ENCODE measurements at places on chromosomes 5 and 9.

DNA sequence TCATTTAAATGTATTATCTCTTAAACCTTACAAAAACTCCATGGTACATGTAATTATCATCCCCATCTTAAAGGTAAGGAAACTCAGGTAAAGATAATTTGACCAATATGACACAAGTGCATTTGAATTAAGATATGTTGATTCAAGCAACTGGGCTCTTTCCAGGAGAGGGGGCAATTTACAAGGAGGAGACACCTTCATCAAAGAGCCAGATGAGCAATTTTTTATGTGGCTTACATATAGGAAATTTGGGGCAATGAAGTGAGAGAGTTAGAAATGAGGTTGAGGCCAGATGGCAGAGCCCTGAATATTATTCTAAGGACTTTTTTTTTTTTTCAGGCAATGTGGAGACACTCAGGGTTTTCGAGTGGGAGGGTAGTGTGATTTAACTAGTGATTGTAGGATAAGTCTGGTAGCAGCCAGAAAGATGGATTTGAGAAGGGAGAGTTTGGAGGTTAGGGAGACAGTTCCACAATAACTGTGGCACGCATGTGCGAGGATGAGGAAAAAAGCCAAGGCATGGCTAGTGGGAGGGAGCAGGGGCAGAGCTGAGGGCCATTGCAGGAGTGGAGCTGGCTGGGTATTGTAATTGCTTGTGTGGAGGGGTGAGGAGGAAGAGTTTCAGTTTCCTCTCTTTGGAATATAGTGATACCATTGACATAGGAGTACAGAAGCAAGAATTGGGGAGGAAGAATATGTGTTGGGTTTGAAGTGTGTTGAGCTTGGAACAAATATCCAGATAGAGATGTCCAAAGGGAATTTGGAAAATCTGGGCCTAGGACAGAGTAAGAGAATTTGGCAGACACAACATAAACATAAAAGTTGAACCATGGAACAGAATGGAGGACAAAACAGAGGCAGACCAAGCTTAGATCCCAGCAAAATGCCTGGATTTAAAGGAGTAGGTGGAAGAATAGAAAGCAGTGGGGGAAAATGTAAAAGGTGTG lies 72.0 kb downstream of the ACTBL2 start:
- no peak for DNase-seq

GRCh38 chr5:16976625-16977008 lies 40.5 kb upstream of the MYO10 start:
- no peak for DNase-seq

- no peak for DNase-seq
Measured at GRCh38 chr5:59597690-59598546, 295.6 kb downstream of the PDE4D start.

GRCh38 chr5:180622910-180623309 lies 26.5 kb downstream of the FLT4 start:
- DNase-seq, result no peak

DNA sequence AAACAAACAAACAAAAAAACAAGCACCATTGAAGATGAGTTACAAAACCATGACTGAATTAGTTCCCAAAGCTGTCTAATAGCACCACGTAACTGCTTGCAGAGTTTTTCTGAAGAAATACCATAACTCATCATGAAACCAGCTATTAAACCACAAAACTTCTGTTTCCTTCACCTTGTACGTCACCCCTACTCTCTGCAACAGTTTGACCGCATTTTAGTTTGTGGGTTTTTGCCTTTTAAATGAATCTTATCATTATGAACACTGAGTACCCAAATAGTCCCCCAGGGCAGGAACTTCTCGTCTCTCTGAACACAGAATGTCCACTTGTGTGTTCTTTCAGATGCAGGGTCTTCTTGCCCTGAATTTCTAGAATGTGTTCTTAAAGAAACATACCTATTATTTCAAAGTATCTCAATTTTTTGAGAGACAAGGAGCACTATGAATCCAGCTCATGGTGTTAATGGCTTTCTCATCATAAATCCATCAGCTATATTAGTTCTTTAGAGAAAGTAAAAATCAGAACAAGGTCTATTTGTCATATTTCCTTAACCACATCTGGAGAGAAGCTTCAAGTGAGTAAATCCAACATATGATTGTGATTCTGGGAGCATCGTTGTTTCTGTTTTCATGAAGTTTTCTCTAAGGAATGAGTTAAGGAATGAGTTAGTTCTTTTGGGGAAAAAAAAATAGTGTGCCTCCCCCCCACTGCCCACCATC lies 210.6 kb downstream of the AUH start:
- DNase-seq, result no peak

- DNase-seq, result no peak
Measured at GRCh38 chr9:121271368-121272341, 3.7 kb downstream of the GSN start.

DNA sequence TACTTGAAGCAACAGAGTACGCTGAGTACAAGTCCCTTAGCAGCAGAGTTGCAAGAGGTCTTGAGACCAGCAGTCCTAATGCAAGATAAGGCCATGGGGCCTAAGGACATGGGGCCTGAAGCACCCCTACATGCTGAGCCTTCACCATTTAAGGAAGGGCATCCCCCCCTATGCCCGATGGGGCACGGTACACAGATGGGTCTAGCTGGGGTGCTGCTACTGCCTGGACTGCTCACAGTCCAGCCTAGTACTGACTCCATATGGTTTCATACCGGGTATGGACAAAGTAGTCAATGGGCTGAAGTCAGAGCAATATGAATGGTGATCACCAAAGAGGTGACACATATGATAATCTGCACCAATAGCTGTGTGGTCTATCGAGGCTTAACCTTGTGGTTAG lies 178.3 kb downstream of the PDE4D start:
- no peak for DNase-seq

GRCh38 chr5:173010021-173010420 lies 26.4 kb downstream of the ATP6V0E1 start:
- no peak for DNase-seq

GRCh38 chr5:40374853-40375252 lies 304.9 kb upstream of the PTGER4 start:
- DNase-seq, result no peak

DNA sequence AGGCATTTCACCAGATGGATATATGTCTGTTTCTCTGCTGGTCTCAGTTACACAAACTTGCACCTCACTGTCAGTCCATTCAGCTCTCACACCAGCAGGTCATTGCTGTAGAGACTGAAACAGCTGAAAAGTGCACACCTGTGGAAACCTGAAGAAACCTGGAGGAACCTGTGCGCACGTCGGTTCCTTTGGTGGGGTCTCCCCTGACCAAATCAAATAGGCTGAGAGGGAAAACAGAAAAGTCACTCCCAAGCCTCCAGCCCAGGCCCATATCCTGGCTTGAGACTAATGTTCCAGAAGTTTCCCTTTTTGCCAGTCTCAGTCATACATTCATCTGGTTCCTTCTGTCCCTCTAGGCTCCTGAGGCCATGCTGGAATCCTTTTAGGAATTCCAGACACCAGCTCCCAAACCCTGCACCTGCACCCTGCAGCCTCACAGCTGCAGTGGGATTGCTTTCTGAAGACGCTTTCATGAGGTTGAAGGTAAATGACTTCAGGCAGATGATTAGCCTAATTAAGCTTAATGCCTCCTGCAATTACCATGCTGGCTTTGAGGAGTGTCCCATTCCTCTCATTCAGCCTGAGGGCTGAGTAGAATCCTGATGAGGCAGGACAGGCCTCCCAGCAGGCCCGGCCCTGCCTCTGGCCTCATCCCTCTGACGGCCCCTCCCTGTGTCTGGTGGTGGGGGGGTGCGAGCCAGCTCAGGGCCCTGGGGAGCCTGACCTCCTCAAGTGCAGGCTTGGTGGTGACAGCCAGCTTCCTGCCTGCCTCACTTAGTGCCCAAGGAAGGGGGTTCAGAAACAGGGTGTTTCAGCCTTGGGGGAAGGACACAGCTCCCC lies 24.3 kb upstream of the CXCL14 start:
- DNase-seq, result no peak

DNA sequence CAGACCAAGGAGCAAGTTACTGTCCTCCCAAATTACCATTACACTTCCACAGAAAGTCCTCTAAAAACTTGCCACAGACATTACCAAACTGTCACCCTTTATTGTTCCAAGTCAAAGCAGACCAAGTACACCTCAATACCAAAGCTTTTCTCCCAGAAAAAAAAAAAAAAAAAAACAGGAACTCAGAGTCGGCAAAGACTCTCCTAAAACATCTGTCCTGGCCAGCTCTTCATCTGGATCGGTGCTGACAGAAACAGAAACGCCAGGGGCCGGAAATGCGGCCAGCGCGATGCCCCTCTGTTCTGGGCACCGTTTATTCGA lies 718 bp downstream of the DEPDC1B start:
- DNase-seq, result no peak

DNA sequence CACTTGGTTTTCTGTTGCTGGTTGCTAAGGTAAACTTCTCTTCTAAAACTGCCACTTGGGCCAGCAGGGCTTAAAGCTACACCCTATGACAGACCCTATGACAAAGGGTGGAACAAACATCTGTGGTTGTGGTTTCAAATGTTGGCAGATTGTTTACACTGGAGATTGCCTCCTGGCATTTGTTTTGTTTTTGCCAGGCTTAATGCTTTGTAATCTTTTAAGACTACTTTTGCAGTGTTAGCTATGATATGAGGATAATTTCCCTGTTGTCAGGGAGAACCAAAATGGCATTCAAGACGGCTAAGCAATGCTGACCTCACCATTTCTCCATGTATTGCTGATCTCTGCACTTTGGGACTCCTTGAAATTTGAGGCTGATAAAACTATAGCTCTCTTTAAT lies 50.3 kb downstream of the MAMDC2 start:
- DNase-seq, result no peak

GRCh38 chr5:172773481-172774469 lies 2.8 kb upstream of the DUSP1 start:
- no peak for DNase-seq

GRCh38 chr9:23041466-23041865 lies 594.8 kb downstream of the DMRTA1 start:
- DNase-seq, result no peak

DNA sequence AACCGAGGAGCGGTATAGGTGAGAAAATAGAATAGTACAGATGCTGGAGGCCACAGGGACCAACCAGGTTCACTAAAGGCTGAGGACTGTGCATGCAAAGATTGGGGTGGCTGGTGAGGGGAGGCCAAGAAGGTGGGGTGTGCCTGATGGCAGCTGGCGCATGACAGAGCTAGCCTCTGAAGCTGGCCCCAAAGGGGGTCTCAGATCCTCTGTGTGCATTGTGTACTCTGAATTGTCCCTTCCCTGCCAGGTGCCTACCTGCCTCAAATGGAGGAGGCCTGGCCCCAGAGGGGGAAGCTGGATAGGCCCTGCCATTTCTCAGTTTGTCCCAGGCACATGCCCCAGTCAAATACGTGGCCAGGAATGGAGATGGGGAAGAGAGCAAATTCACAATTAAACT lies 63.1 kb downstream of the CRB2 start:
- DNase-seq, result no peak

GRCh38 chr5:5953584-5954274 lies 424.6 kb downstream of the MED10 start:
- no peak for DNase-seq

DNA sequence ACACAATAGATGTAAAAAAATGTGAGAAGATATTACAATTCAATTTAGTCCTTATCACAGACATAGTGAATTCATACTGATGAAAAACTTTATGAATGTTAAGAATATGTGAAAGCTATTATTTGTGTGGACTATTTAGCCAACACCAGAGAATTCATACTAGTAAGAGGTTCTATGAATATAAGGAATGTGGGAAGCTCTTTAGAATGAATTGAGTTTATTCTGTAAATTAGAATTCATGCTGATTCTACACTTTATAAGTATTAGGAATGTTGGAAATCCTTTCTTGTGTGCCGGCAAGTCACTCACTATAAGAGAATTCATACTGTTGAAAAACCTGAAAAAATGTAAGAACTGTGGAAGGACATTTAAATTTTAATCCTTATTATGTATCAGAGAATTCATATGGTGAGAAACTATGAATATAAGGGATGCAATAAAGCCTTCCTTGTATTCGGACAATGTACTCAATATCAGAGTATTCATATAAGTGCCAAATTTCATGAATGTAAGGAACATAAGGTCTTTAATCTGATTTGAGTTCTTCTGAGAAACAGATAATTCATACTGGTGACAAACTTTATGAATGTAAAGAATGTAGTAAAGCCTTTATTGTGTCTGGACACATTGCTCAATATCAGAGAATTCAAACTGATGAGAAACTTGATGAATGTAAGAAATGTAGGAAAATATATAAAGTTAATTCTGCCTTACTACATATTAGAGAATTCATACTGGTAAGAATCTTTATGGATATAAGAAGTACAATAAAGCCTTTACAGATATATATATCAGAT lies 21.6 kb upstream of the PCDHA1 start:
- no peak for DNase-seq

- no peak for DNase-seq
Measured at GRCh38 chr5:53607886-53608285, 47.4 kb downstream of the NDUFS4 start.

- DNase-seq, result no peak
Measured at GRCh38 chr9:101592788-101593187, 2.0 kb downstream of the PPP3R2 start.

DNA sequence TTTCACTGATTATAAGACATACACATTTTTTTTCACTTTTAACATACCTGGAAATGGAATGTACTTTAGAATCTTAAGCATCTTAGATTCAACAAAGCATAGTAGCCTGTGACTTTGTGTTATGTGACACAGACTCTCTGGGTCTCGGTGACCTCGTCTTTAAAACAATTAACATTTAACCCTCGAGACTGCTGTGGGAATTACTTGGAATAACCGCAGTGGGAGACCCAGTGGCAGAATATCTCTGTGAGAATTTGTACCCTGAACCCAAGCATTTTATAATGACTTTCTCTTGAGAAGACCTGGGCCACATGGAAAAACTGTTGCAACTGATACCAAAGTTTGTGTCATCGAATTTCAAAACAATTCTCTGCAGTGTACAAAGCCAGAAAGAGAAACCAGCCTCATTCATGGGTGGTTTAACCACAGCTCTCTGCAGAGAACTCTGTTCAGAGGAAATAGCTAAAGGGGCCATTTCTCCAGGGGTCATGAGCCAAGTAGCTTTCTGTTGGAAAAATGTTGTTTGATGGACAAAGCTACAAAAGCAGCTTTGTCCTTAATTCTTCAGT lies 10.0 kb upstream of the RETREG1 start:
- no peak for DNase-seq

- DNase-seq, result no peak
Measured at GRCh38 chr5:32265902-32266301, 46.8 kb downstream of the MTMR12 start.

DNA sequence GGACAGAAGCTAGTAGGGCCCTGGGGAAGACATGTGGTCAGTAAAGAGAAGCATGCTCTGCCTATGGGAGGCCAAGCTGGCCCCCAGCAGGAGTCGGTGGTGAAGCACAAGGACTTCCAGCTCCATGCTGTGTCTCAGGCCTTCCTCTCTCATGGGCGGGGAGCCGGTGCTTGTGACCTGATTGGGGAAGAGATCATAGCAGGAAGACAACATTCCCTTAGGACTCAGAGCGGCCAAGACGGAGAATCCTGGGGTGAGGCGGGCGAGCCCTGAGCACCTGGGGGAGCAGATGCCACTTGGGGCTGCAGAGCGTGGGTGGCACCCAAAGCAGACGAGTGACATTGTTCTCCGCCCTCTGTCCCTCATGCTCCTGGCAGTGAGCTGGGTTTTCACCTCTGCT lies 33.3 kb upstream of the CNOT6 start:
- DNase-seq, result no peak

Data from cortex of kidney (tissue), 1 donor.